Mesendoderm (in vitro differentiated cells): ENCODE measurements at places on chromosomes 3 and 15.
A peak's percentile ranks its signal among the peaks of the same experiment; 100 is the strongest.

DNA sequence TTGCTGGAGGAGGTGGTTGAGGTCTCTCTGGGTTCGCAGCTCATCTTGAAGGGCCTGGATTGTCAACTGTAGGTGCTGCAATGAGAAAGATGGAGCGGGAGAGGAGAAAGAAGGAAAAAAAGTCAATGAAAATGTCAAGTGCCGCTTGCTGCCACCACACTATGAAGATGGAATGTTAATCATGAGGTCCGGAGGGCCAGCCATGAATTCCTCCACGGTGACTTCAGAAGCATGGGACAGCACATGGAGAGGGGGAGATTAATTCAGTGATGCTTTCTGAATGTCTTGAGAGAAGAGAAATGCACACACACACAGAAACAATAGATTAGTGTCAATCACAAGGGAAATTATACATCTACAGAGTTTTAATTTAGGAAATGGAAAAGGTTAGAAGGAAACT, 171.9 kb downstream of the ERC2 start:
- peak; percentile 46 for DNase-seq

DNA sequence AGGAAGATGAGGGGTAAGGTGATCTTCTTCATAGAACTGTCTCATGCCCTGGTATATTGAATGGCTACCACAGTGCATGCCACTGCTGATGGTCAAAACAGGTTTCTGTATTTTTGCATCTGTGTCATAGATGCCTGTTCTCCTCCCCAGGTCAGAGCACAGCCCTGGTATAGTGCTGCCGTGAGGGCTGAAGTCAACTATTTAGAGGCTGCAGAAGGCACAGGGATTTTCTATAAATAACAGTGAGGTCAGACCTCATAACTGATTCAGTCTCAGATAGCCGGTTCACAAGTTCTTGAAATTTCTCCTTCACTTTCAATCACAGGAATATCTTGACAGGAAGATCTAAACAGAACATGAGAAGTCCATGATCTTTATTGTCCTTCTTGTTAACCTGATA, 99.2 kb upstream of the NUDT16 start:
- DNase-seq, result no peak

- no peak for DNase-seq
These were observed 19.5 kb downstream of the GMPS start for GRCh38 chr3:155889952-155890351.

- no peak for DNase-seq
These were observed 26.4 kb downstream of the SLC9A9 start for GRCh38 chr3:143821862-143822261.

GRCh38 chr3:167450195-167450594, 23.6 kb downstream of the SERPINI2 start:
- DNase-seq, result no peak

DNA sequence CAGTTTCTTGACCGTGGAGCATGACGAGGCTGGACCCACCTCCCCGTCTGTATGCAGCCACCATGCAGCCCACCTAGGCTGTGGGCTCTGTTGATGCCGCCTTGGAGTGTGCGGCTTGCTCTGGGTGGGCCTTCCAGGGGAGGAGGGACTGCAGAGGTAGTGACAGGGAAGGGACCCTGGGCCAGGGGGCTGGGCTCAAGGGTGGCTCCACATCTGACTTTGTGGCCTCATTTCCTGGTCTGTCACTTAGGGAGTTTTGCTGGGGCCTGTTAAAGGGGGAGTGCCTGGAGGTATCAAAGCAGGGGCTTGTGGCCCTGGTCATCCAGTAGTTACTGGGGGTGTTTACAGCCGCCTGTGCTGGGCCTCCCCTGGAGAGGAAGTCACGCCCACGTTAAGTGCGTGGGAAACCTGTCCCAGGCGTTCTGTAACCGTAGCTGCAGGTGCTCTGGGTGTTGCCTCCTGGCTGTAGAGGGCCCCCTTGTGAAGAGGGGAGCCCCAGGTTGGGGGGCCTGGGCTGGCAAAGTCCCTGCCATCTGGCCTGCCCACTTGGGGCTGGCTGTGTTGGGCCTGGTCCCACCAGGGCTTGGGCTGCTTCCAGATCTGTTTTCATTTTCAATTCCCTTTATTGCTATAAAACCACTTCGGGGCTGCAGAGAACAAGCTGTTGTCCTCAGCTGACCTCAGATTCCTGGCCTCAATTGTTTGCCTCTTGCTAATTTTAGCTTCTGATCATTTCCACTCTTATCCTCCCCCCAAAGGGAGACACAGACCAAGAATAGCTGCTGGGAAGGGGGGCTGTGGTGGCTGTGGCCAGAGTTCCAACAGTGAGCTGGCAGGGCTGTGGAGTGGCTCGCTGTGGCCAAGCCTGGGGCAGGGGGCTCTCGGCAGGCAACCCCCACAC, 26.5 kb downstream of the KLF13 start:
- DNase-seq, result no peak

- no peak for DNase-seq
These were observed 66.8 kb downstream of the IQSEC1 start for GRCh38 chr3:13006216-13006990.

GRCh38 chr3:54713455-54713854, 214.4 kb downstream of the LRTM1 start:
- DNase-seq, result no peak

DNA sequence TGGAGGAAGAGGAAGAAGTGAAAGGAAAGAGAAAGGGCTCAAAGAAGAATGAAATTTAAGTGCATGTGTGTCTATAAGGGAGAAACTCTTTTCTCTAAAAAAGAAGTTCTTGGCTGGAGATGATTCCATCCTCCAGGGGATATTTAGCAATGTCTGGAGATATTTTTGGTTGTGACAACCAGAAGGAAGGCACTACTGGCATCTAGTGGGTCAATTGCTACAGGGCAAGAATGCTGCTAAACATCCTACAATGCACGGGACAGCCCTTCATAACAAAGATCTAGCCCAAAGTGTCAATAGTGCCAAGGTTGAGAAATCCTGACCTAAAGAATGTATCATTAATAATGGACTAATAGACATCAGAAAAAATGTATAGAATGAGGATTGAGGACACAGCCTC, 57.4 kb upstream of the ST3GAL6 start:
- DNase-seq, result no peak

DNA sequence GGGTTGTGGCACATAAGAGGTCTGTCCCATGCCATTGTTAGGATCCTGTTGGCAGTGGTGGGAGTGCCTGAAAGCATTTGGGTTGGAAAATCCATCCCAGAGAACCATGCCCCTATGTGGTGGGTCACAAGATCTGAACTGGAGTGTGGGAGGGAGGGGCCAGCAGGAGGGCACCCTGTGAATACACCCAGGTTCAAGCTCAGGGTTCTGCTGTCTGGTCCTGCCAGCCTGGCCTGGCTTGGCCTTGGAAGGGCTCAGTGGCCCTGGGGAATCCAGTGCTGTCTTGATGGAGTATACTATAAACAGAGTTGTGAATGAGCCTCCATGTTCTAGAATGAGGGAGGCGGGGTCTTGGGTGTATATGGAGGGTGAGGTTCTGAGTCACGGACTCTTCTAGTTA, 11.8 kb downstream of the ANKDD1A start:
- DNase-seq, result no peak

- no peak for DNase-seq
These were observed 19.5 kb downstream of the AVEN start for GRCh38 chr15:34019369-34019990.

- no peak for DNase-seq
These were observed 224.2 kb upstream of the CFAP20DC start for GRCh38 chr3:59273976-59274375.

- no peak for DNase-seq
These were observed 10.1 kb upstream of the MINDY2 start for GRCh38 chr15:58761010-58761388.

DNA sequence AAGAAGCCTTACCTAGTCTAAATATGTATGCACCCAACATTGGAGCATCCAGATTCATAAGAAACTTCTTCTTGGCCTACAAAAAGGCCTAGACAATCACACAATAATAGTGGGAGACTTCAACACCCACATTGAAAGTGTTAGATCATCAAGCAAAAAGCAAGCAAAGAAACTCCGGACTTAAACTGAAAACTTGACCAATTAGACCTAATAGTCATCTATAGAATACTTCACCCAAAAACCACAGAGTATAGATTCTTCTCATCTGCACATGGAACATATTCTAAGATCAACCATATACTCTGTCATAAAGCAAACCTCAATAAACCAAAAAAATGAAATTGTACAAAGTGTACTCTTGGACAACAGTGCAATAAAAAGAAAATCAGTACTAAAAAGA, 22.3 kb upstream of the OR5K4 start:
- no peak for DNase-seq

DNA sequence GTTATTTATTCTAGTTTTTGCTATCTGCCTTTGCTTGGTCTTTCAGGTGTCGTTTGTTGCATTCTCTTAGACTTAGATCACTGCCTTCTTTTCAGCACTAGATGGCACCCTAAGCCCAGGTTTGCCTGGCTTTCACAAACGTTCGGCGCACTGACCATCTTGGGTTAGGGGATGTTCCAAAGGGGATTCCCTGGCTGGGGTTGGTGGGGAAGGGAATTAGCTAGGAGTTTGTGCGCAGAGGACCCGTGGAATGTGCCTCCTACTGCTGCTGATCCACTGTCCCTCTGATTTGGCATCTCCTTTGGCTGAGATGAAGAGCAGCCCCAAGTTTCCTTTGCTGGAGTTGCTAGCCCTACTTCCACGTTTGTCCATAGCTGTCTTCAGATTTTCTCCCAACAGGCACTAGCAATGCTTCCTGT, 33.9 kb downstream of the PFN2 start:
- peak; percentile 90 for DNase-seq

DNA sequence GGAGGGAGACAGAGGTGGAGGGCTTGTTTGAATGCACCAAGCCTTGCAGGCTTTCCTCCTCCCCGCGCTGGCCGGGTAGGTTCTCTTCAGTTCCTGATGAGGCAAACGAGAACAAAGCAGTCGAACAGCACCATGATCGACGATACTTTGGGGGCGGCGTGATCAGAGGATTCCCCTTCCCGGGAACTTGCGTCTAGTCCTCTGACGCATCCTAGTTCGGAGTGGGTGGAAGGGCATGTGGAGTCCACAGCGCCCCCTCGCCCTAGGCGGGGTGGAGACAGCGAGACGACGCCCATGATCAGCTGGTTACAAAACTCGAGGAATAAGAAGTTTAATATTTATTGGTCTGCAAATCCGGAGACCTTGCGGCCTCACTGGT, 452 bp upstream of the SV2B start:
- DNase-seq, result peak; percentile 72

- no peak for DNase-seq
These were observed 90.5 kb downstream of the DNASE1L3 start for GRCh38 chr3:58120075-58120812.

DNA sequence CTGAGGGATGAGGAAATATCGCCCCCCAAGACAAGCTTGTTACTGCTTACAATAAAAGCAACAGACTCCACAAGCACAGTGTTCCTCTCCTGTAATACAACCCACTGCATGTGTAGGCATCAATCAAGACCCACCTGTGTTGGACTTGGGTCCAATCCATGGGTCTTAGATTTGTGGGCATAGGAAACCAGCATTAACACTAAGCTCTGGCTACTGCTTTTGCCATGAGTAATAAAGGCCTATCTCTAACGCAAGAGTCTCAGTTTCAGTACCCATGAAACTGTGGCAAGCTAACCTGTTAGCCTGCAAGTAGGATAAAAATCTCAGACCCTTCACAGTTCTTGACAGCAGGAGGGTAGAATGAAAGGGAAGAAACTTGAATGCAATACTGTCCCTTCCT, 5.2 kb upstream of the EIF1B start:
- no peak for DNase-seq

GRCh38 chr3:134624537-134625287, 26.1 kb downstream of the KY start:
- no peak for DNase-seq

DNA sequence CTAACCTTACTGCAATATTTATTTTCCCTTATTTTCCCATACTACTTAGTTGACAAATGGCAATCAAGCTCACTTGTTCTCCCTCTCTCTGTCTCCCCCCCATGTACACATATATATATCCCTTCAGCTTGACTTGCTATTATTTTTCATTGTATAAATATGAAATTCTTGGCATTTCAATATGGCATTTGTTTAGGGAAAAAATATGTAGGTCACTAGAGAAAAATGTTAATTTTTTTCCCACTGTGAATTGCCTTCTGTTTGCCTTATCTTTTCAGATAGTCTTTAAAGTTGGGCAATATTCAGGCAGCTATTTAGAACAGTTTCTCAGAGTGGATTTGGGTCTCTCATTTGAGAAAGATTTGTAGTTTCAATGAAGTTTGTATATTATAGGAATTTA, 62.8 kb upstream of the UTS2B start:
- DNase-seq, result no peak
